ENCODE measurements at places on chromosomes 13 and 19.

GRCh38 chr13:45878966-45879365 is 27.4 kb upstream of the SIAH3 start:
- no peak for DNase-seq

GRCh38 chr13:47317356-47317755 is 420.5 kb upstream of the HTR2A start:
- peak; percentile 23 for DNase-seq

DNA sequence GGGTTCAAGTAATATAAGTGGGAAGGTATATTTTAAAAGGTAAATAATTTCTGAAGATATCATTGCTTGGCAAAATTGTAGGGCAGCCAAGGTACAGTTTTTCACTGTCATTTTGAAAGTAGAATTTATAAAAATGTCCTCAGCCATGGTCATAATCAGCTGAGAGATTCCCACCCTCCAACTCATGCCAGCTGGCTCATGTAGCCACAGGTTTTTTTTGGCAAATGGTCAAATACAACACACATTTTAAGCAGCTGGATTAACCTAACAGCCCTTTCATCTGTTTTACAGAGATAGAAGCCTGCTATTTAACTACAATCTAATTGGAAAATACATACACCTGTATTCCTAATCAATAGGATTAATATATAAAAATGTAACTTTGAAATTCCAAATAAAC is 619.2 kb upstream of the SGCG start:
- DNase-seq = no peak

DNA sequence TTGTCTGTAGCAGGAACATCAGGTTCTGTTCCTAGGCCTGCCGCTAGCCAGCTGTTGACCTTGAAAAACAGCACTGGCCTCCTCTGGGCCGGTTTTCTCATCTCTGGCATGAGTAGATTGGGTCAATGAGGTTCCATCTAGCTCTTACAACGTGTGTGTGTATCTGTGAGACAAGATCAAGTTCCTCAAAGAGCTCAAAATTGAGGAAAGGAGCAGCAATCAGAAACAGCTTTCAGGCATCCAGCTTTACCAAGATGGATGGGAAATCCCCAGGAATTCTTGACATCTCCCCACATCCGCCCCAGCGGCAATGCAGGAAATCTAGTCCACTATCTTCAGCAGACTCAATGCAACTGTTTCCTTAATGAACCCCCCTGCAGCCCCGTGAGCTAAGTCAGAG is 4.9 kb downstream of the FLT1 start:
- no peak for DNase-seq

GRCh38 chr13:27372896-27373295 is 51.5 kb upstream of the GTF3A start:
- DNase-seq = no peak

- DNase-seq = no peak
Observed at GRCh38 chr19:7482584-7483439, 6.0 kb downstream of the PEX11G start.

GRCh38 chr13:87042946-87043345 is 628.2 kb upstream of the SLITRK5 start:
- DNase-seq = no peak

DNA sequence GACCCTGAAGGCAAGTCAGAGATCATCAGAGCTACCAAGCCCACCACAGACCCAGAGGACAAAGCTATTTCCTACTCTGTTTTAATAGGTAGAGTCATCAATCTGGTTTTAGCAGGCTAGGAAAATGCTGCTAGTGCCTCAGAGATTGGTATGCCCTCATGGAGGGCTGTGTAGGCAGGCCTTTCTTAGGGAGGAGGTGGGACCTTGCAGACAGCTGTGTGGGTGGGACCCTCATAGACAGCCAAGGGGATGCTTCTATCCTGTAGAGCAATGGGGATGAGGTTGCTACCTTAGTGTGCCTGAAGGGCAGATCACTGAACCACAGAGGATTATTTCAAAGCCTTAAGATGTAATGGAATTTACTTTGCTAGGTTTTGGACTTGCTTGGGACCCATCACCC is 534.9 kb upstream of the KLF12 start:
- DNase-seq = no peak

DNA sequence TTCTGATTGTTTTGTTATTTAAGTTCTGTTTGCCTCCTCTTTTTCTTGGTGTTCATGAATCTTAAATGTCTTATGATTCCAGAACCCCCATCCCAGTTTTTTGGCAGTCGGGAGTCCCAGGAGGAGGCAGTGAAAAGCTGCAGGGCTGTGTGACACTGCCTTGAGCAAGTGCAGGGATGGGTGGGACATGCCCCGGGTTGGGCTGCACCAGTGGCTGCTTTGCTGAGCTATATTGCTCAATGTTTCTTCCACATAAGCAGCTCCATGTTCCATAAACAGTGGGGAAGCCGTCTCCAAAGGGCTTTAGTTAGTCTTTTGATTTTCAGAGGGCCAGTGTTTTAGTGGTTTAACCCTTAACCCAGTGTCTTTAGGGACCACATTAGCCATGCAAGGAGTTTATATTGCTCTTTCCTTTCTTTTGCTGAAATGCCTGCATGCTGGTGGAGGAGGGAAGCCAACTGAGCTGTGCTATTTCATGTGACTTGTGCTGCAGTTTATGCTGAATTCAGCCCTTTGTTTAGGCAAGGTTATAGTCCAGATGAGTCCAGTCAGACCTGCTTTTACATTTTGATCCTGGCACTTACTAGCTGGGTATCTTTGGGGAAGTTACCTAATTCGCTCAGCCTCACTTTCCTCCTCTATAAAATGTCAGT is 13.1 kb downstream of the ATP8A2 start:
- DNase-seq = no peak

GRCh38 chr13:94583926-94584325 is 12.0 kb downstream of the TGDS start:
- no peak for DNase-seq

DNA sequence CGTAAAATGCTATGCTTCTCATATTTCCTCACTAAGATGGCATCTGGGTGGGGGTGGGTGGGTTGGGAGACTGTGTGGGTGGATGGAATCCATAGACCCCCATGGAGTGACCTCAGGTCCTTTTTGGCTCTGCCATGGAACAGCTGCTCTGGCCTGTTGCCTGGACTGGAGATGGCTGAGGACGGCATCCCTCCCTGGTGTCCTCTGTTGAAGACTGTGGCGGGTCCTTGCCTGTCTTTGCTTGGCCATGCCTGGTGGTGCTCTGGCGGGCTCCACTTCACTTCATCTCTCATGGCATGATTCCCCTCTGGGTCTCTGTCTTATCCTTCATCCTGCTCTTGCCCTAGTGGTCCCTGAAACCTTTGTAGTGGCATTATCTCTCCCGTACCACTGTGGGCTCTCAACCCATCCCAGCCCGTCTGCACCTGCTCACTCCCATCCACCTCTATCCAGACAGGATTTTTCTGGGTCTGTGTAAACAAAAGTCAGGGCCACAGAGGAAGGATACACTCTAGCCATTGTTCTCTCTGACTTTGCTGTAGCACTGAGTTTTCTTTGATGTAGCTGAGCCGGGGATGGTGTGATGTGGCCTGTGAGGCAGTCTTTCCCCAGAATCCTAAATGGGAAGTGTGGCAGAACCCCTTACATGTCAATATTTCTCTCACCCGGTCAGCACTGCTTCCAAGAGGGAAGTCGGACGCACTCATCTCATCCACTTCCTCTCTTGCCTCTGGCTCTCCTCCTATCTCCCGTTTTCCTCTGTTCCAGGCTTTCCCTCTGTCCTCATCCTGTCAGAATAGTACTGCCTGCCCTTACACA is 36.1 kb downstream of the WDFY2 start:
- DNase-seq = no peak

GRCh38 chr19:2013683-2013961 is 1.9 kb downstream of the BTBD2 start:
- DNase-seq = no peak

DNA sequence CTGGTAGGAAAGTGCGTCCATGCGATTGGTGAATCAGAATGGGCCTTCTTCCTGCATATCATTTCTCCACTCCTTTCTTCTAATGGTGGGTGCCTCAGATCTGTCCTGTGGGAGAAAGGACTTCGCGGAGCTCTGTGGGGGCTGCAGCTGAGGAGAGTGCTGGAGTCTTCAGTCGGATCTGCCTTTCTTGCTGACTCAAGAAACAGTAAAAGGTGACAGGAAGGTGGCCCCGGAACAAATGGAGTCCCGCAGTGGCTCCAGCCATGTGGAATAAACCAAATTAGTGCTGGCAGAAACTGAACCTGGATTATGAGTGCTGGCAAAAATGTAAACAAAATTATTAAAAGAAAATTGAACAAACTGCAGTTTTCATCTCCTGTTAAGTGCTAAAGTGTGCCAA is 15.1 kb upstream of the GAS6 start:
- peak; percentile 81 for DNase-seq

- no peak for DNase-seq
Observed at GRCh38 chr13:72437458-72437857, 290.0 kb downstream of the MZT1 start.

DNA sequence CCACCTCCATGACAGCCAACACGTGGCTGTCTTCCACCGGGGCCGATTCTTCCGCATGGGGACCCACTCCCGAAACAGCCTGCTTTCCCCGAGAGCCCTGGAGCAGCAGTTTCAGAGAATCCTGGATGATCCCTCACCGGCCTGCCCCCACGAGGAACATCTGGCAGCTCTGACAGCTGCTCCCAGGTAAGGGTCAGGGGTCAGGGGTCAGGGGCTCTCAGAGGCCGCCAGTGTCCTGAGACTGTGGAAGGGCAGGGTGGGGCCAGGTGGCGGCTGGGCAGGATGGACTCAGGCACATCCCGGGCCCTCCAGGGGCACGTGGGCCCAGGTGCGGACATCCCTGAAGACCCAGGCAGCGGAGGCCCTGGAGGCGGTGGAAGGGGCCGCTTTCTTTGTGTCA is 15.0 kb downstream of the CPT1C start:
- no peak for DNase-seq

DNA sequence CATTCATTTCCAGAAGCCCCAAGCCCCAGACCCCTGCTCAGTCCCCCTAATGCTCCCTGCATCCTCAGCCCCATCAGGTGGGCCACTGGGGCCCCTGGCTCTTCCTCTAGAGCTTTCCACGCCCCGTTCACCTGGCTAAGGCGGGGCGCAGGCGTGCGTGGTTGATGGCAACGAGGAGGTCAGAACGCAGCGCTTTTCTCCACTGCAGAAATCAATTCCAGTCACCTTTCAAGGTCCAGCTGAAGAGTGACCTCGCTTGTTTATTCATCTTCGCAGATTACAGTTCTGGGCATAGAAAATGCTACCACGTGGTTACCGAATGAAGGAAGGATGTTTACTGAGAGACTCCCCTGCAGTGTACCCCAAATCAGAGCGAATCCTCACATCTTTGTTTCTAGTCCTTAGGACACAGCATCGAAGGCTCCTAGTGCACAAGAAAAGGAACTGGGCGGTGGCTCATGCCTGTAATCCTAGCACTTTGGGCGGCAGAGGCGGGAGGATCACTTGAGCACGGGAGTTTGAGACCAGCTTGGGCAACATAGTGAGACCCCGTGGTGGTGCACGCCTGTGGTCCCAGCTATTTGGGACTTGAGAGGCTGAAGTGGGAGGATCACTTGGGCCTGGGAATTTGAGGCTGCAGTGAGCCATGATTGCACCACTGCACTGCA is 828 bp upstream of the PBX4 start:
- DNase-seq = no peak

DNA sequence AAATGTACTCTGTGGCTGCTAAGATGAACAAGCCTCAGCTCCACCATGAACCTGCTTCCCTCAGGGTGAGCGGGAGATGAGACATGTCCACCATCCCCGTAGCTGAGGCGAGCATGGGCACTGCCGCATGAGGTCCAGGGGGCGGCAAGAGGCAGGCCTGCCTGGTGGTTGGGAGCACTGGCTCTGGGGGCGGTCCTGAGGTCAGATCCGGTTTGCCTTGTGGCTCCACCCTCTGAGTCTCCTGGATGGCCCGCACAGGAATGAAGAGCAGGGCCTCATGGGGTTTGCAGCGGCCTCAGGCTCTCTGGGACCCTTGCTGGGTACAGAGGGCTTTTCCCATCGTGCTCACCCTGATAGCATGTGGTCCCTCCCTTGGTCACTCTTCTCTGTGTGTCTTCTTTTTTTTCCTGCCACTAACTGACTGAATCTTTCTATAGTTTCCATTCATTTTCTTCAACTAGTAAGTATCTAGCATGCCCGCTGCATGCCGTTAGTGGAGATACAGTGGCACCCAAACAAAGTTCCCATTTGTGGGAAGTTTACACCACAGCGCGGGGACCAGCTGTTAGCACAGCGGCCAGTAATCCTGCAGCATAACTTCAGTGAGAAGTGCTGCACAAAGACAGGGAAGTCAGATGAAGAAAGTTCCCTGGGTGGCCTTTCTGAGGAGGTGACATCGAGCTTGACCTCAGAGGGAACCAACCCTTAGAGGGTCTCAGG is 37.3 kb downstream of the CAPN12 start:
- DNase-seq = no peak

- no peak for DNase-seq
Observed at GRCh38 chr13:79886601-79887000, 405.6 kb downstream of the NDFIP2 start.

DNA sequence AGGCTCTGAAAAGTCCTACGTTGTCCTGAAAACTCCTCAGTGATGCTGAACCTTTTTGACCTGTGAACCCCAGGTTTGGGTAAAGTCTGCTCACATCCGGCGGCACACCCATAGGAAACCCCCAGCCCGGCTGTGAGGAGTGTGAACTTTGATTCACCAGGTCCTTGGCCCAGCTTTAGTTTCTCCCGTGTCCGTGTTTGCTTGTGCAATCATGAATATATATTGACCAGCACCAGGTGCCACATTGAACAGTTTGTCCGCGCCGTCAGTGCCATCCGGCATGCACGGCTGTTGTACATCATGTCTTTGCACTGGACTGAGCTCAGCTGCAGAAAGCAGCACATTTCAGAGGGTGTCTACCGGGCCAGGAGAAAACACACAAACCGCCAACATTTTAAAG is 45.3 kb downstream of the NFIC start:
- no peak for DNase-seq

DNA sequence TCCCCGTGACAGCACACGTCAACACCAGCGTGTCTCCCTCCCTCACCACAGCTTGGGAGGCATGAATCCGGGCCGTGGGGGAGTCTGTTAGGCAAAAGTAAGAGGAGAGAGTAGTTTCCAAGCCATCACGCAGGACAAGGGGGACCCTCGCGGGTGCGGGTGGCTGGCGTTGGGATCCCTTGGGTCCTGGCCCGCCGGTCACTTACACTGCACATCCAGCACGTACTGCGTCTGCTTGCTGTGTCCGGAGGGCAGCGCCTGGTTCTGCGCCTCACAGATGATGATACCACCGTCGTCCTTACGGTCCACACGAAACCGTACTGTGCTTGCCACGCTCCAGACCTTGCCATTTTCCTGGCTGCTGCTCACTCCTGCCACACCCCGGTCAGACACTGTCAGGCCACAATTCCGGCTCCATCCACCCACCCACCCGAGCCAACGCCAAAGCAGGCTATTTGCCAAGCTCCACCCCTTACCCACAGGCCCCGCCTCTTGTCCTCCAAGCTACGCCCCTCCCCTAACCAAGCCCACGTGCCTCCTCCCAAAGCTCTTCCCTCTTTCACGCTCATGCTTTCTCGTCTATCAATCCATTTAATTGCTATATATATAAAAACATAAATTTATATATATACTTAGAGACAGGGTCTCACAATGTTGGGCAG is 6.6 kb upstream of the ZNF428 start:
- no peak for DNase-seq

GRCh38 chr19:15776991-15777970 is 10.2 kb upstream of the OR10H5 start:
- no peak for DNase-seq

- DNase-seq = no peak
Observed at GRCh38 chr13:24033527-24034302, 126.8 kb upstream of the SPATA13 start.

GRCh38 chr13:21567714-21568113 is 36.3 kb downstream of the MICU2 start:
- no peak for DNase-seq

- no peak for DNase-seq
Observed at GRCh38 chr19:8251025-8251472, 41.9 kb downstream of the CERS4 start.

Measured in RPMI8226 (cell line).